ENCODE measurements at places on chromosomes 4 and X.
A peak's percentile ranks its signal among the peaks of the same experiment; 100 is the strongest.

DNA sequence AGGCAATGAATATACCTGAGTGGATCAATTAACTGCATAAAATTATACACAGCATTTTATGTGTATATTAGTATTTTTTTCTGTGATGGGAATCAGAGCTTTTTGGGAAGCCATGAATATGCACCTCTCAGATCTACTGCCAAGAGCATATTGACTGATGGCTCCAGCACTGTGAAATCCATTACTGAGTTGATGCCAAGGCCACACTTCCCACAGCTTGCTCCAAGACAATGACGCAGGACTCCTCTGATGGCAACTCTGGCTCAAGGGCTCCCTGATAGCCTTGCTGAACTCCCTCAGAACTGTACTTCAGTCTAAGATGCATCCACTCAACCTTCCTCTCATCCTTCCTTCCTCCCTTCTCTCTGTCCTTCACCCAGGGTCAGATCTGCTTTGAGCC, 82.7 kb downstream of the OTC start:
- DNase-seq = no peak

DNA sequence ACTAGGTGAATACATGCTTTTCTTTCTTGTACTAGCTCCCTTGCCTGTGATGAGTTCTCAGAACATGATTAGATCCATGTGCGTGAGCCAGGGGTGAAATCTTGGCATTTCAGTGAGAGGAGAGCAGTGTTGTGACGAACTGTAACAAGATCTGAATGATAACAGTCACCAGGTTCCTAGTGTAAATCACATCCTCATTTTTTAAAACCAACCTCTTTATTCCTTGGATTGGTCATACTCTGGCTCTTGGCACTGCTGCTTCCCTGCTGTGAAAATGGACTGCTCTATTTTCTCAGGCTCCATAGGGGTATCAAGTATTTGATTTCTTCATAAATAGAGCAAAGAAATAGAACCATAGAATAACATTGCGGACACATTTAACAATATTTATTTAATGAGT, 206.3 kb downstream of the SLC4A4 start:
- no peak for DNase-seq

GRCh38 chr4:15592799-15593198, 62.4 kb downstream of the FBXL5 start:
- no peak for DNase-seq

DNA sequence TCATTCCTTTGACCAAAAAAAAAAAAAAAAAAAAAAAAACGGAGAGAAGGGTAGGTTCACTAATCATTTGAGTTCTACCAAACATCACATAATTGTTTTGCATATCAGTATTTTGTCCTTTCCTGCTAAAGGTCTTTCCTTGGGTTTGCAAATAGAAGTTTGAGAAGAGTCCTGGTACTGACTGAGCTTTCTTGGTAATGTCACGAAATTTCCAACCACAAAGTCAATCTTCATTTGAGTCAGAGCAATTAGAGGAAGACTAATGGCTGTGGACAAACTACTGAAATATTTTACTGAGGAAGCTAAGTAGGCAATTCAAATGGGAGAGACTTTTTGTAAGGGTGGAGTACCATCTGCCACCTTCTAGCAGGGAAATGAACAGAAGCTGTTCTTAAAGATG, 21.7 kb upstream of the CD40LG start:
- no peak for DNase-seq

- no peak for DNase-seq
Observed at GRCh38 chrX:39248330-39248729, 447.1 kb downstream of the MID1IP1 start.

DNA sequence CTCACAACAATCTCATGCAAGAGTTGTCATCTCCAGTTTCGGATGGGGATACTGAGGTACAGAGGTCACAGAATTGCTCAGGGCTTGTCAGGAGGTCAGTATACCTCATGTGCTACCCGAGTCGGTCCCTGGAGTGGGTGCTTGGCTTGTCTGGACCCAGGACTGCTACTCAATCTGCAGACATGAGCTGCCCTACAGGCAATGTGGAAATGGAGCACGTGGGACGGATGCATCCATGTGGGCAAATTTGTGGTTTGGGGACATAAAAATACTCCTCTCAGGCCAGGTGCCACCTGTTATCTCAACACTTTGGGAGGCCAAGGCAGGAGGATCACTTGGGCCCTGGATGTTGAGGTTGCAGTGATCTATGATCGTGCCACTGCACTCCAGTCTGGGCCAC, 15.8 kb downstream of the USP11 start:
- no peak for DNase-seq

- no peak for DNase-seq
Observed at GRCh38 chr4:156132196-156132595, 178.5 kb upstream of the CTSO start.

DNA sequence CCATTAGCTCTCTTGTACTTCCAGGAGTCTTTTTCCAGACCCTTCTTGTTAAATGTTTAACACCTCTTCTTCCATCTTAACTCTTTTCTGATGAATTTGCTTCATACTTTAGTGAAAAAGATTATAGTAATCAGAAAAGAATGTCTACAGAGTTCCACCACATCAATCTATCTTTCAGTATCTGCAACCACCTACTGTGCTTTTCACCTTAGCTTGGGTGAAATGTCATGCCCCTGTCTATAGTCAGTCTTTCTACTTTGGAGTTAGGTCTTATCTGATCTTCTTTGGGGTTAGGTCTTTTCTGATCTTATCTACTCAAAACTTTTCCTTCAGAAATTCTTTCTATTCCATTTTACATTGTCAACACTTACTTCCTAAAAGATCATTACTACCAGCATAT, 1310.2 kb downstream of the PCDH7 start:
- DNase-seq = no peak

GRCh38 chr4:124290678-124291077, 421.9 kb downstream of the ANKRD50 start:
- no peak for DNase-seq

DNA sequence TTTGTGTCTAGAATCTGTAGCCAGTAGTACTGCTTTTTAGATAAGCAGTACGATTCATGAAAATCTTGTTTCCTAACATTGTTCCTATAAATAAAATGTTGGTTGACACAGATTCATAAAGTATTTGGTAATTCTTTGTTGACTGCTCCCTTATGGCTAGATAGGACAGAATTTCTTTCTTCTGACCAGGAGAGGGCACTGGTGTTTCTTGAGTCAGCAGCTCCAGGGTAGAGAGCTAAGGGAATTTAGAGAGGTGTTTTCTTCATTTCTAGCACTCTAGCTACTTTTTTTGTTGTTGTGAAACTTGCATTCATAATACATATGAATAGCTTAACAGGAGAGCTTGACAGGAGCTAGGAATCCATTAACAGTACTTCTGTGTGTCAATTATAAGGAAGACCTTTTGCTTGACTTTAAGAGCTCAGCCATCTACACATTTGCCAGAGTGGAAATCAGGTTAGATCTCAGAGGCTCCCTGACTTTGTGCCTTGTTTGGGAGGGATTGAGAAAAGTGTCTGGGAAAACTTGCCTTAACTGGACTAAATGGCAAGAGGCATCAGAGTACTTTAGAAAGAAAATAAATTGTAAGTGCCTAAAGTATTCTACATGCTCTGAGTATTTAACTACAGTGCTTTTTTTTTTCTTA, 756.1 kb downstream of the SH3BGRL start:
- no peak for DNase-seq

DNA sequence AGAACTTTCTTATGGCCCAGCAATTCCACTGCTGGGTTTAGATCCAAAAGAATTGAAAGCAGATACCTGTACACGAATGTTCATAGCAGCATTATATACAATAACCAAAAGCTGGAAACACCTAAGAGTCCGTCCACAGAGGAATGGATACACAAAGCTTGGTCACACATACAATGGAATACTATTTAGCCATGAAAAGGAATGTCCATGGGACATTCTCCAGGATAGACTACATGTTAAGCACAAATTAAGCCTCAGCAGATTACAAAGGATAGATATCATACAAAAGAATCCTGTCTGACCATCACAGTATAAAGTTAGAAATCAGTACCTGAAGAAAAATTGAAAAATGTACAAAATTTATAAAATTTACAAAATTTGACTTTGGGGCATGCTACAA, 12.7 kb upstream of the MAEA start:
- DNase-seq = no peak

- DNase-seq = peak; percentile 56
Observed at GRCh38 chr4:107689912-107690587, 30.0 kb downstream of the PAPSS1 start.

DNA sequence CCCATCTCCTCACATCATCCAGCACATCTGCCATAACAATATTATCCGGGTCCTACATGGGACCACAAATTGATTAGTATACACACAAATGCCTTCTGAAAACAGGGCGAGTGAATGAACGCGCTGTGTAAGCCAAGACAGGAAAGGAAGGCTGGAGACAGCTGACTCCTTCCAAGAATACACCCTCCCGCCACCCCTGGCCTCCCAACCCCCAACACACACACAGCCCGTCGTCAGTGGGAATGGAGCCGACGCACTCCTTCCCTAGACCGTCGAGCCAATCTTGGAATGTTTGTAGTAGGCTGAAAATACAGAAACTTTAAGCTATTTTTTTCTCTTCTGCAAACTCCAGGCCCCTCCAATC, 319 bp upstream of the MAGEH1 start:
- no peak for DNase-seq

GRCh38 chr4:140367738-140368137, 5.7 kb upstream of the SCOC start:
- DNase-seq = no peak

DNA sequence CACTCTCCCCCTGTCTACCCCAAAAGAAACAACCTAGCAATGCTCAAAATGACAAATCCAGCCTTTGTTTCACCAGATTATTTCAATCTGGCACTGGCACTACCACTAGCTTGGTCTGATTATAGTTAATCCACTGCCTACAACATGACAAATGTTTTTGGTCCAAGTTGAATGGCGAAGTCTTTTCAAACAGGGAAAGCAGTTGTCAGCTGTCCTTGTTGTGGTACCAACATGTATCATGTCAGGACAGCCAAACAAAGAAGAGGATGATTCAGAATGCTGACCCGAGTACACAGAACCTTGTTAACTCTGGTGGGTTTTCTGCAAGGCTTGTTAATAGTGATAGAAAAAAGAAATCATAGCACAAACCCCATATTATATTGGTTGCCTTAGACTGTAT, 160.8 kb upstream of the ANK2 start:
- DNase-seq = no peak

DNA sequence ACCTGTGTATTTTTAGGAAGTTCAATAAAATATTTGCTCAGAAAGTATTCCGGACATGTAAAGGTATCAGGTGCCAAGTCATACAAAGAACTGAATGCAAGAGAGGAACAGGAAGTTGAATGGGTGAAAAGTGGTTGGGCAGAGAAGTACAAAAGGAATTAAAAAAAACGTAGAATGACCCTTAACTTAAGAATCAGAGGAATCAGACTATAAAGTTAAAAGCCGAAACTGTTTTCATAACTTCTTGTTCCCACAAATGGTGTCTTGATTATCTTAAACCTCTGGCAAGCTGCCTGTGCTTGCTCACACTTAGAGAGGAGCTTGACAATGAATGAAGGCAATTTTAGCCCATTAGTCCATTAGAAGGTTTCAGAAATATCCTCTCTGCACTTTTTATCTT, 81.6 kb upstream of the HHIP start:
- DNase-seq = no peak

DNA sequence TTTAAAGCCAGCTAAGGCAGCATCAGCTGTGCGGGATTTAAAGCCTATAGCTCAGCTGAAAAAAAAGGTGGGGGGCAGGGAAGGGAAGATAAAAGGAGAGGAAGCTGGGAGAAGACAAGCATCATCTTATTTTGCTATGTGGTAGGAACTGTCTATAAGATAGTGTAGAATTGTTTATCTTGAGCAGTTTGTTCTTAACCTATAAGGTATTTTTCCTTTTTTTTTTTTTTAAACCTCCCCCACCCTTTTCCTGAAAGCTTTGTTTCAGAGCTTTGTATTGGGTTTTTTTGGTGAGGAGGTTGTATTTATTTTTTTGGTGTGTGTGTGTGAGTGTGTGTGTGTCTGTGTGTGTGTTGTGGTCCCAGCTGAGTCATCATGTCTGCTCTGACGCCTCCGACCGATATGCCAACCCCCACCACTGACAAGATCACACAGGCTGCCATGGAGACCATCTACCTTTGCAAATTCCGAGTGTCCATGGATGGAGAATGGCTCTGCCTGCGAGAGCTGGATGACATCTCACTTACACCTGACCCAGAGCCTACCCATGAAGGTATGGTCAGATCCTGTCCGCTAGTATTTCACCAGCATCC, 531 bp downstream of the RUFY3 start:
- DNase-seq = no peak

DNA sequence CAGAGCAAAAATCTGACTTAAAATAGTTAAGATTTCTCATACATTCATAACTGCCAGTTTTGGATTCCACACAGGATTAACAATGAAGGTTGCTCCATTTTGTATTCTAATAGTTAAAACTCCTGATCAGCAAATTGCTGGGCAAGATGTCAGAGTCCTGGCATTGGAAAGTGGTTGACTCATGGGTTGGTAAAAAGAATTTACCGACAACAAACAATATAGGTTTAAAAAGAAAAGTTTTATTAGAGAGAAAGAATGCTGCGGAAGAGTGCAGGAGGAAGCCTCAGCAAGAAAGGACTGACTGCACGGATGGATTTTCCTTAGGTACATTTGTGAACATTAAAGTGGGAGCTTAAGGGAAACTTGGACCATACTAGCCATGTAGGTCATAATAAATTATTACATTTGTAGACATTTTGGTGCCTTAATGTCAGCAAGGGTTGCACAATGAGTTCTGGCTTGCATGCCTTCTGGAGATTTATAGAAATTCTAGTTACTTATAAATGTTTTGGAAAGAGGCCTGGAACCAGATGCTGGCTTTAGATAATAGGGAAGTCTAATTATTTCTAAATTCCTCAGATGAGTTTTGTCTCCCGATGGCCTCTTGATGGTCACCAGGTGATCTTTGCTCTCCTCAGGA, 25.4 kb upstream of the IL2 start:
- no peak for DNase-seq

DNA sequence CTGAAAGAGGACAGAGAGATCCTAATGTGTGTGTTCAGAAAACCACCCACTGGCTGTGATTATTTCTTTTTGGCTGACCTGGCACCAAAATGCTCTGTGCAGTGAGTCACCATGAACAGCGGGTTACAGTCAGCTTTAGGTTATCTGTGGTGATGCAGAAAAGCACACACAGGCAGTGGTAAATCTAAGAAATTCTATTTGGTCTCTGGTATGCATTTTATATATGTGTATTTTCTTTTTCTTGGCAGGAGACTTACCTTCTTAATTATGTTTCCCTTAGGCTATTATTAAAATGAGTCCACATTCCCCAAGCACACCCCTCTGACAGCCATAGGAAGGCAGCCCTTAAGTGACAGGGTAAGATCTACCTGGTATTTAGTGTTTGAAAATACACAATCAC, 79.1 kb upstream of the TFDP3 start:
- DNase-seq = peak; percentile 6

DNA sequence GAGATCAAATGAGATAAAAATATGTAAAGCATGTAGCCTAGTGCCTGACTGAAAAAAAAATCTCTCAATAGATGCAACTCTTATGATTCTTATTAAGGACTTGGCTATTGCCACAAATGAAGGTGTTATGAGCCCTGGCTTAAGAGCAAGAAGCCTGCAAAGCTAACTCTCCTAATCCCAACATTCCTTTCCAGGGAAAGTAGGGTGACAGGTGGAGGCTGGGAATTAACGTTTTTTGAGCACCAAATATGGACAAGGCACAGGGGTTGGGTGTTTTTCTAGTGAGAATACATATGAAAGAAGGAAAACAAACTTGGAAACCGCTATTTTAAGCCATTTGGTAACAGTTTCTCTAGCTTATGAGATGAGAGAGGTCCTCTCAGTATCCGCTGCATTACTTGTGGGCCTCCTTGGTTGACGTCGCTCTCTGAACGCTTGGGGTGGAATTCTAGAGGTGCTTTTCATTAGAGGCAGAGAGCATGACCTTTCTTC, 2.4 kb downstream of the RHOH start:
- DNase-seq = no peak

GRCh38 chr4:54550395-54551171, 107.2 kb upstream of the KIT start:
- DNase-seq = no peak
